ENCODE measurements at places on chromosomes 7 and 10.

GRCh38 chr10:73999703-74000102 lies 1.8 kb downstream of the VCL start:
- DNase-seq, result no peak

- peak; percentile 71 for DNase-seq
Measured at GRCh38 chr7:81469869-81470723, 299.8 kb downstream of the HGF start.

GRCh38 chr10:71093531-71093930 lies 118.8 kb upstream of the UNC5B start:
- peak; percentile 2 for DNase-seq

- DNase-seq, result no peak
Measured at GRCh38 chr10:13899941-13900340, 313.2 kb downstream of the PRPF18 start.

DNA sequence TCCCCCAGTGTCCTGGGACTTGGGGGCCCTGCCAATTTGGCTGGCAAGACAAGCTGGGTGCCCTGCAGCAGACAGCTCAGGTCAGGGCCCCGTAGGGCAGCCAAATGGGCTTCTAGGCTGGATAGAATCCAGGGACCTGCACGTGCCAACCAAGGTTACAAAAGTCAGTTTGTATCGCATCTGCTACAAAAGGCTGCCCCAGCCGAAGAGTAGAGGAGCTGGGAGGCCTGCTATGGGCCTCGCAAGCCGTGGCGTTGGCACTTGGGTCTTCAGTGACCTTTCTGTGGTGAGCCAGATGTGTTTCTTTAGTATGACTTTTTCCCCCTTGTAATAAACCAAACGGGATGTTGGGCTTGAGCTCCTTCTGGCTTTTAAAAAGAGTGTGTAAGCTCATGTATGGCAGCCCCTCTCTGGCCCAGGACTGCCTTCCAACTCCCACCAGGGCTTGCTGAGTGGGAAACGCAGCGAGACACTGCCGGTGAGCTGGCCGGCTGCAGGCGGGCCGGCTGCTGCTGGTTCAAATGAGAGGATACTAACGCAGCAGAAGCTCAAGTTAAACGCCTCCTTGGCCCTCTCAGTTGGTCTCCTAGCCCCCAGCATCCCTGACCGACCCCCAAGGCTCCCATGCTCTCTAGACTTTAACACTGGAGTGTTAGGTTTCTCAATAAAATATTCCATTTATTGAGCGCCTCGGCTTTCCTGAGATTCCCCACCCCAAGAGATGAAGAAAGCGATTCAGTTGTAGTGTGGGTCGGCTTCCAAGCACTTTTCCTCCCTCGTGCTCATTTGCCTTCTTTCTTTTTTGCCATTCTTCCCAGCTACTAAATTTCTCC lies 3.1 kb upstream of the HOXA10 start:
- no peak for DNase-seq

- DNase-seq, result no peak
Measured at GRCh38 chr7:96527133-96527827, 182.4 kb downstream of the SEM1 start.

GRCh38 chr7:72310301-72310700 lies 101.8 kb downstream of the CALN1 start:
- no peak for DNase-seq

All from D341Med (cell line).